ENCODE measurements at places on chromosomes 5 and 9. TPM values are rescaled to one million over a fixed set of nuclear protein-coding genes. Genes with fewer than 3 reads are reported as not detected.

DNA sequence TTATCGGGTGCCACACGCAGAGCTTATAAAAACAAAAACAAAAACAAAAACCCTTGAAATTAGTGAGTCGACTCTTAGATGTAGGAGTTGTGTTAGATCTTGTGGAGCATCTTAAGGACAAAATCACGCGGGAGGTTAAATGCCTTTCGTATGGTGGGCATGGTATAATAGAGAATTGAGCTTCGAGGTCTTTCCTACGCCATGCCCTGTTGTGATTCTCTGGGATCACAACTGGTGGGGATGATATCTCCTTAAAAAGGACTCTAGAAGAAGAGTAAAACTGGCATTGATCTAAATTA, 773 bp upstream of the ELL2 start:
- no peaks in the 10 kb centered on the region for H3K27me3 ChIP-seq
- no peaks in the 10 kb centered on the region for H3K36me3 ChIP-seq
- no peak overlapping the region for H3K27ac ChIP-seq
- peak overlapping the region; percentile 61 for H3K4me3 ChIP-seq

GRCh38 chr9:86749894-86750255, 197.4 kb downstream of the GAS1 start:
- no peak overlapping the region for H3K27ac ChIP-seq
- H3K4me1 ChIP-seq = peaks cover 3% of the 10 kb centered on the region
- H3K36me3 ChIP-seq = no peaks in the 10 kb centered on the region
- DNase-seq = no peak
- H3K27me3 ChIP-seq = no peaks in the 10 kb centered on the region
- H3K4me3 ChIP-seq = no peak overlapping the region

GRCh38 chr9:76521244-76521681, 62.3 kb downstream of the GCNT1 start:
- no peaks in the 10 kb centered on the region for H3K36me3 ChIP-seq
- no peaks in the 10 kb centered on the region for H3K4me1 ChIP-seq
- no peak for DNase-seq
- no peak overlapping the region for H3K4me3 ChIP-seq

DNA sequence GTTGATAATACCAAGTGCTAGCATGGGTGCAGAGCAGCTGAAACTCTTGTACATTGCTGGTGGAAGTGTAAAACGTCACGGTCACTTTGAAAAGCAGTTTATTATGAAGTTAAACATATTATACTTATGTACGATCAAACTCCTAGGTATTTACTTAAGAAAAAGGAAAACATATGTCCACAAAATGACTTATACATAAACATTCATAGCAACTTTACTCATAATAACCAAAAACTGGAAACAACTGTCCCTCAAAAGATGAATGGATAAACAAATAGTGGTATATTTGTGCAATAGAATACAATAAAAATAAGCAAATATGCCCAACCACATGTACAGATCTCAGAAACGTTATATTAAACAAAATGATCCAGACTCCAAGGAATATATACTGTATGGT, 92.3 kb upstream of the TRIO start:
- DNase-seq = no peak
- no peak overlapping the region for H3K27ac ChIP-seq
- H3K4me1 ChIP-seq = no peaks in the 10 kb centered on the region

Gene SLC46A2
- 0.95 TPM for total RNA-seq

Gene ERBIN
- total RNA-seq = 46.1 TPM

Gene BASP1
- total RNA-seq = 21.5 TPM

Gene DAB2IP
- total RNA-seq = 79.0 TPM

Gene HAPLN1
- not detected for total RNA-seq

Gene PRR16
- total RNA-seq = 6.2 TPM

Measured in ovary (tissue), 10 donors.